ENCODE measurements at places on chromosomes 13 and 19.

DNA sequence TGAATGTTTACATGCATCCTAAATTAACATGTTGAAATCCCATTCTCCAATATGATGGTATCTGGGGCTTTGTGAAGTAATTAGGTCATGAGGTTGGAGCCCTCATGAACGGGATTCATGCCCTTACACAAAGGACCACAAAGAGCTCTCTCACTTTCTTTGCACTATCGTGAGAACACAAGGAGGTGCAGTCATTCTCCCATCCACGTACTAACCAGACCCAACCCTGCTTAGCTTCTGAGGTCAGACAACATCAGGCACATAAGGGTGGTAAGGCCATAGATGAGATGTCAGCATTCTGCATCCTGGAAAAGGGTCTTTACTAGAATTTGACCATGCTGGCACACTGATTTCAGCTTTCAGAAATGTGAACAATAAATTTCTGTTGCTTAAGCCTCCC is 1211.9 kb upstream of the MIR17HG start:
- DNase-seq, result no peak

- DNase-seq, result no peak
Observed at GRCh38 chr19:40381321-40381720, 8.7 kb downstream of the HIPK4 start.

GRCh38 chr19:55441692-55442321 is 1.3 kb downstream of the SHISA7 start:
- DNase-seq, result no peak

- no peak for DNase-seq
Observed at GRCh38 chr13:79211377-79211776, 194.7 kb downstream of the RBM26 start.

GRCh38 chr19:1037621-1038064 is 2.3 kb upstream of the ABCA7 start:
- no peak for DNase-seq

GRCh38 chr13:106561551-106562170 is 6.3 kb downstream of the ARGLU1 start:
- DNase-seq, result no peak

DNA sequence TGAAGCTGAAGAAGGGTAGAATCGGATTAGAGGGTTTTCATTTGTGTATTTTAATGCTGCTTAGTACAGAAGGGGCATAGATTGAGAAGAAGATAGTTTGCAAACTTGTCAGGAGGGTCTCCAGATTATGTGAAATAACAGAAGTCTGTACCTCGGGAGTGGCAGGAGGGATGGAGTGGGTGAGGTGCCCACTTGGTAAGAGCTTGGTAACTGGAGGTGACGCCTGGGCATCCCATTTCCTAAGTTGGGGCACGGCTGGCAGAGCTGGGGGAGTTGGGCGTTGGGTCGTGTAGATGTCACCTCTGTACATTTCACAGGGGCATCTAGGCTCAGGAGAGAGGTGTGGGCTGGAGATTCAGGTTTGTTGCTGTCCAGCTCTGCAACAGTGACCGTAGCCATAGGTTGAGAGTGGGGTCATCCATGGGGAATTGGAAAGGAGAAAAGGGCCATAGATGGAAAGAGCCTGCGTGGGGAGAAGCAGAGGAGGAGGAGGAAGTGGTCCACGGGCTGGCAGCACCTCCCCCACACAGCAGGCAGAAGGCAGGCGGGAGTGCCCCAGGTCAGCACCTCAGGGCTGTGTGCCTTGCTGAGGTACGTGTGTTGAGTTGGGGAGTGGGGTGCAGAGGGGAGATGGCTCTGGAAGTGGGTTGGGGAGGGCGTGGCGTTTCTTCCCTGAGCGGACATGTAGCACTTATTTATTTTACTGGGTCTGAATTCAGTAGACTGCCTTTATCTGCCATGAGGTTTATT is 31.2 kb downstream of the MPHOSPH8 start:
- DNase-seq, result no peak

Measured in NCI-H1048 (cell line).